Germinal center (tissue), 1 donor: ENCODE measurements at places on chromosomes 2 and 18.

- DNase-seq, result no peak
Observed at GRCh38 chr2:19675003-19675629, 226.7 kb downstream of the TTC32 start.

GRCh38 chr18:398935-399630 is 101.4 kb downstream of the COLEC12 start:
- DNase-seq, result no peak

- DNase-seq, result no peak
Observed at GRCh38 chr2:206570199-206570598, 72.1 kb upstream of the FAM237A start.

GRCh38 chr2:54386585-54386984 is 69.5 kb upstream of the SPTBN1 start:
- no peak for DNase-seq

GRCh38 chr2:66536997-66537396 is 102.1 kb downstream of the MEIS1 start:
- DNase-seq, result no peak

- DNase-seq, result no peak
Observed at GRCh38 chr2:196516564-196516963, 123.0 kb upstream of the CCDC150 start.

GRCh38 chr2:197628043-197628500 is 47.3 kb downstream of the RFTN2 start:
- no peak for DNase-seq

DNA sequence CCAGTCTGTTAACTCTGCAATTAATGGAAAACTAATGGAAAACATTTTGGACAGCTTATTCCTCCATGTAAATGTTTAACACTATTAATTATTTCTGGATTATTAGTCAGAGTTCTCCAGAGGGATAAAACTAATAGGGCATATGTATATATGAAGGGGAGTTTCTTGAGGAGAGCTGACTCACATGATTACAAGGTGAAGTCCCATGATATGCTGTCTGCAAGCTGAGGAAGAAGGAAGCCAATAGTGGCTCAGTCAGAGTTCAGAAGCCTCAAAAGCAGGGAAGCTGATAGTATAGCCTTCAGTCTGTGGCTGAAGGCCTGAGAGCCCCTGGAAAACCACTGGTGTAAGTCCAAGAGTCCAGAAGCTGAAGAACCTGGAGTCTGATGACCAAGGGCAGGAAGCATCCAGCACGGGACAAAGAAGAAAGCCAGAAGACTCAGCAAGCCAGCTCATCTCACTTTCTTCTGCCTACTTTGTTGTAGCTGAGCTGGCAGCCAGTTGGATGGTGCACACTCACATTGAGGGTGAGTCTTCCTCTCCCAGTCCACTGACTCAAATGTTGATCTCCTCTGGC is 136.0 kb downstream of the PTH2R start:
- no peak for DNase-seq

DNA sequence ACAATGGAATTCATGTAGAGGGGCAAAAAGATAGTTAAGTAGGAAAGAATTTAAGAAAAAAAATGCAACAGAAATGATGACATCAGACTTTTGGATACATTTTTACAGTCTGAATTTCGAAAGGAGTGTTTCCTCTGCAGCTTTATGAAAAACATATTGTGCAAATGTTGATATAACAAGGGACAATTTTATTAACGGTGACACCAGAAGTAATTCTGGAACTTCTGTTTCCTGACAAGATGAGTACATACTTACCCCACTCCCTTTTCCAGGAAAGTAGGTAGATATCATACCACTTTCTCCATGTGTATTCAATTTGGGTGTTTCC is 369.6 kb downstream of the FBXO15 start:
- DNase-seq, result no peak

GRCh38 chr2:152630466-152630865 is 86.8 kb downstream of the PRPF40A start:
- no peak for DNase-seq

- DNase-seq, result no peak
Observed at GRCh38 chr2:114134146-114134545, 244.3 kb downstream of the ACTR3 start.

DNA sequence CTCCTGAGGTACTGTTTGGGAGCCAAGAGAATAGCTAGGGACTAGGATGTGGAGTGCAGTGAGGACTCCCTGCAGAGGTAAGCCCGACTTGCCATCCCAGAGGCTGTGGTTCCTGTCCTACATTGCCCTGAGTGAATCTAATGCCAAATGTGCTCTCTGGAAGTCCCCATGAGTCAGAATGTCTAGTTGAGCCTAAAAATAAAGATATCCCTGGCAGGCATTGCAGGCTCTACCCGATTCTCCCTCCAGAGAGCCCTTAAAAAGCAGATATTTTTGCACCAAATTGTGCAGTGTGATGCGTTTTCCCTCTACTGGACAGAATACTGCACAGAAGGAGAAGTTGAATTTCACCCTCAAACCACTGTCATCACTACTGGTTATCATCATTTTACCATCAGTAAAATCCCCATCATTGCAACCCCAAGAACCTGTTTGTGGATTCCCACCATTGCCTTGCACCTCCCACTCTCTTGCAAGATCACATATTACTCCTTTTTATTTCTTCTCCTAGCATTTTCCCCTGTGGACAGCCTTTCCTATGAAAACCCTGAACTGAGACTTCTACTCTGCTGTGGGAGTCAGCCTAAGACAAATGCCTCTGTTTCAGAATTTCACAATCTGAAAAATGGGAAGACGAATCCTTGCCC is 98.0 kb downstream of the MARCHF4 start:
- no peak for DNase-seq

- no peak for DNase-seq
Observed at GRCh38 chr2:138209009-138209408, 244.7 kb downstream of the HNMT start.

DNA sequence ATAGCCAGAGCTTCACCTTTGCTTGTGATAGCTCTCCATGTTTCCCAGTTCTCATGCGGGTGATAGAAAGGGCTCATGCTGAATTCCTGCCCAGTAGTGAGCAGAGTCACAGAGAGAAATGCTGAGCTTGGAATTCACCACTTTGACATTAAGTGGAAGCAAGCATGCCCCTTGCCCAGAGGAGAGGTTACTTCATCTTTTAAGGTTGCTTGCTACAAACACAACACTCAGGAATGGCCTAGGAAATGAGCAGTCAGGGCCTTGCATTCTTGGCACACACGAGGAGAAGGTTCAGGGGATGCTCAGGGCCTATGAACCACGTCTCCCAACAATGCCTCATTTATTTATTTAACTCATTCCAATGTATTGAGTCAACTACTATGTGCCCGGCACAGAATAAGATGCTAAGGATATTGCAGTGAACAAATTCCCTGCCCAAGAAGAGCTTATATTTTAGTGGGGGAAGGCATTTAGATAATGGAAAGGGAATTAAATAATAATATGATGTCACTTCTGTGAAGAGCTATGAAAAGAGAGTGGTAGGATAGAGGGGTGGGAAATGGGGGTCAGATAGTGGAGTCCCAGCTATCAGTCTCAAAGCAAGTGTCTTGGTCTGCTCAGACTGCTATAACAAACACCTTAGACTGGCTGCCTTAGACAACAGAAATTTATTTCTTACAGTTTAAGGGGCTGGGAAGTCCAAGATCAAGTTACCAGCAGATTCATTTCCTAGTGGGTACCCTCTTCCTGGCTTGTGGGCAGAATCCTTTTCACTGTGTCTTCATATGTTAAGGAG is 42.1 kb downstream of the DDX18 start:
- no peak for DNase-seq

GRCh38 chr2:190685333-190685732 is 36.5 kb downstream of the NAB1 start:
- no peak for DNase-seq

GRCh38 chr2:60391649-60392375 is 161.6 kb downstream of the BCL11A start:
- no peak for DNase-seq

DNA sequence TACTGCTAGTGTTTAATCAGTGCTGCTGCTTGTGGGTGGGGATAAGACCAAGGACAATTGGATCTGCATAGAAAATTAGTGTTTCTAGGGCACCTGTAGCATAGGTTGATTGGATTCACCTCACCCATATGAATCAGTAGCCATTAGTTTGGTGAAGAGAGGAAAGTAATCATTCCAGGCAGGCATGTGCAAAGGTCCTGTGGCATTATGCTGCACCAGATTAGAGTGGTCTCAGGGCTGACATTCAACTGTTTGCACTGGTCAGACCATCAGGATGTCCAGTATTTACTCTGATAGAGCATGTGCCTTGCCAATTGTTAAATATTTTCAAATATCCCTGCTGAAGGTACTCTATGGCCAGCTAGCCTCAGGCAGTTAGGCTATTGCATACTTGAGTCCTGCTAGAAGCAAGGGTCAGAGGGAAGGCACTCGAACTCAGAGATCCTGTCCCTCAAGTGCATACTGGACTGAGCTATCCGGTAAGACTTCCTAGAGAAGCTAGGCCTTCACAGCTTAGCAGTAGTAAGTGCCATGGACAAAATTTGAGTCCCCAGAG is 64.7 kb downstream of the SKA1 start:
- no peak for DNase-seq

DNA sequence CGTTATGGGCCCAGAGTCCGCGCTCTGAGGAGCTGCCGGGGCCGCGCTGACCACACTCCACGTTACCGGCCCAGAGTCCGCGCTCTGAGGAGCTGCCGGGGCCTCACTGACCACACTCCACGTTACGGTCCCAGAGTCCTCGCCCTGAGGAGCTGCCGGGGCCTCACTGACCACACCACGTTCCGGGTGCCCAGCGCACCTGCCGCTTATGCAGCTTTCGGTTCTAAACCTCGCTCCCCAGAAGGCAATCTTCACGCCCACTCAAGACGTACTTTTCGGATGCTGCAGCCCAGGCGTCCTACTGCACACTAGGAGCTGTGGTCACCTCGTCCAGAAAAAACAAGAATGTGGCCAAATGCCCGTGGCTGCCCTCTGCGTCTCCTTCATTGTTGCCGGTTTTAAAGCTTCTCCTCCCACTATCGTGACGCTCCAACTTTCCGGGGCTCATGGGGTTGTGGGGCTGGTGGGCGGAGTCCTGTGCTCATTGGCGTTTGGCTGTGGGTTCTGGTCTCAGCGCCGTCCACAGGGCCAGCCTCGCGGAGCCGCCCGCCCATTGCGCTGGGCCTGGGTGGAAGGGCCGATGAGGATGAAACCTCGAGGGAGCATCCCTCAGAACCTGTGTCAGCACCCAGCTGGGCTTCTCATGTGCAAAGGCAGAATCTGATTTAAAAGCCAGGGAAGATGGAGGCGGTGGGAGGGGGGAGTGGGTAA is 11.9 kb downstream of the KCNG2 start:
- DNase-seq, result no peak

GRCh38 chr2:237121321-237121720 is 35.6 kb downstream of the COPS8 start:
- DNase-seq, result no peak

GRCh38 chr2:17800693-17801458 is 15.4 kb upstream of the MSGN1 start:
- DNase-seq, result no peak

DNA sequence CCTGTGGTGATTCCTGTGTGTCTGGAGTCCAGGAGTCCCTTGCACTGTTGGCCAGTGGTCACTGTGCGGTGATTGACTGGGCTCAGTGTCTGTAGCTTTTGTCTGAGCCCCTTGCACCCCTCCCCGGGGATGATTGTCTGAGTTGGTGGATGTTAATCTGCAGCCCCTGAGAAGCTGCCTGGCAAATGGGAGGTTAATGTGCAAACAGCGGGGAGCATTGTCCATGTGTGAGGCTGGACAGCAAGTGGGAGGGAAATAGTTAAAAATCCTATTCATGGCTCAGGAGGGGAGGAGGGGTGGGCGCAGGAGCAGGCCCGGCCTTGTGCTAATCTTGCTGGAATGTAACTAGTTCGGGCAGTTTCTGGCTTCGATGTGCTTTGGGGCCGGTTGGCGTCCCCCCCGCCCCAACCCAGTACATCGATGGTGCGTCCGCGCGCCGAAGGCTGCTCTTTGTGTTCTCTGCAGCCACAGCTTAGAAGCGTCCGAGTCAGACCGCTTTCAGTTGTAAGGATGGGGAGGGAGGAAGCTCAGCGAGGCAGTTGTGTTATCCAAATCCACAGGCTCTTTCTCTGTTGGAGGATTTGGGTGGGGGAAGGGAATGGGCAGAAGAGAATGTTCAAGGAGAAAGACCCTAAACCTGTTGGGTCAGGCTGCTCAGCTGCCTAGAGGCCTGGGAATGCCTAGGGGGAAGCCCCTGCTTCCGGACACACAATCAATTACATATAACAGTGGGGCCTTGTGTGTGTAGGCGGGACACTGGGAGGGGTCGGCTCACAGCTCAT is 71.8 kb downstream of the TGOLN2 start:
- no peak for DNase-seq

- DNase-seq, result no peak
Observed at GRCh38 chr18:60862988-60863387, 470.2 kb upstream of the CDH20 start.

DNA sequence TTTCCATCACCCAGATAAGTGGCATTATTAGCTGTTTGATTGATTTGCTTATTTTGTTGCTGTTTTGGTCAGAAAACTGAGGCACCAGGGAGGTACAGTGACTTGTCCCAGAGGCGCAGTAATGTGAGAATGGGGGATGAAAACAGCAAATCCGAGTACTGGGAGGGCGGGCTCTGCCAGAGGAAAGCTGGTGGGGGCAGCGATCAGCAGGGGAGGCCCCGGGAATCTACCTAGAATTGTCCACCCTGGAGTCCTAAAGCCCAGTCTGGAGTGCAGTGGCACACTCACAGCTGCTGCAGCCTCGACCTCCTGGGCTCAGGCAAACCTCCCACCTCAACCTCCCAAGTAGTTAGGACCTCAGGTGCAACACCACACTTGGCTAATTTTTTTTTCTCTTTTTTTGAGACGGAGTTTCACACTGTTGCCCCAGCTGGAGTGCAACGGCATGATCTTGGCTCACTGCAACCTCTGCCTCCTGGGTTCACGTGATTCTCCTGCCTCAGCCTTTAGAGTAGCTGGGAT is 17.0 kb upstream of the PTMA start:
- no peak for DNase-seq

- no peak for DNase-seq
Observed at GRCh38 chr2:200252265-200253067, 54.0 kb upstream of the SPATS2L start.

DNA sequence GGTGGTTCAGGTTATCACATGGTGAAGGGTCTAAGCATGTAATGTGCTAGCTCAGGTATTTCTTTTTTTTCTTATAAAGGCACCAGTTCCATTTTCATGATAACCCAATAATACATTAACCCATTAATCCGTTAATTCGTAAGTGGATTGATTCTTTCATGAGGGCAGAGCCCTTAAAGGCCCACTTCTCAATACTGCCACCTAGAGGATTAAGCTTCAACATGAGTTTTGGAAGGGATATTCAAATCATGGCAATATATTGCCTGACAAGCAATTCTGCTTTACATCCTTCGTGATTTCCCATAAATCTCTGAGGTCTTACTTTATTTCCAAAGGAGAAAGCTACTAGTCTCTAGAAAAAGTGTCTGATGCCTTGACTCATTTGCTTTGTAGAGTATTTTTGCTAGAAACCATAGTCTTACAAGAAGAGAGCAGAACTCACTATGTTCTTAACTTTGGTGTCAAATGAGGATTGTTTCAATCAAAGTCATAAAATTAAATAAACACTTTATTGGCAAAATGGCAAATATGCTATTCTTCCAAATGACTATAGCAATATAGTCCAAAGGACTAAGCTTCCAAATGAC is 271.3 kb downstream of the KCNS3 start:
- peak; percentile 22 for DNase-seq

GRCh38 chr2:161580426-161580825 is 43.8 kb upstream of the SLC4A10 start:
- no peak for DNase-seq

GRCh38 chr2:47485751-47486300 is 82.9 kb downstream of the MSH2 start:
- no peak for DNase-seq

- no peak for DNase-seq
Observed at GRCh38 chr18:49907346-49907929, 94.1 kb upstream of the ACAA2 start.
